Anterior cingulate cortex (tissue), 58 donors: ENCODE measurements at places on chromosomes 7 and 10.

GRCh38 chr7:117791877-117792780, 81.1 kb downstream of the CTTNBP2 start:
- DNase-seq = no peak

DNA sequence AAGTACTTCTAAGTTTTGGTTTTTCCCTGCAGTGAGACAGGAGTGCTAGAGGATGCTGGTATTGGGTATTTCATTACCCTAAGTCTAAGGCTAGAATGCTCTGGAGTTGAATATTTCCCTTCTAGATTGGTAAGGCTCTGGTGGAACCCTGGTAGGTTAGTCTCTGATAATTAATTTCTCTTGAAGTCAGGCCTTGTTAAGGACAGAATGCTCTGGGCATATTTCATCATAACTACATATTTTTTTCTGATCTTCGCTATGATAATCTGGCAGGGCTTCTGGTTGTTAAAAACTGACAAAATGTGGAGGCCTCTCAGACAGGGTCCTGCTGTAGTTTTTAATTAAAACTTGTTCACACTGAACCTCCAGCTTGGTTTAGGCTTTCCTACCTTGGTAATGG, 83.8 kb downstream of the CDK13 start:
- DNase-seq = no peak

- DNase-seq = no peak
Measured at GRCh38 chr7:47579458-47579857, 2.5 kb downstream of the TNS3 start.

DNA sequence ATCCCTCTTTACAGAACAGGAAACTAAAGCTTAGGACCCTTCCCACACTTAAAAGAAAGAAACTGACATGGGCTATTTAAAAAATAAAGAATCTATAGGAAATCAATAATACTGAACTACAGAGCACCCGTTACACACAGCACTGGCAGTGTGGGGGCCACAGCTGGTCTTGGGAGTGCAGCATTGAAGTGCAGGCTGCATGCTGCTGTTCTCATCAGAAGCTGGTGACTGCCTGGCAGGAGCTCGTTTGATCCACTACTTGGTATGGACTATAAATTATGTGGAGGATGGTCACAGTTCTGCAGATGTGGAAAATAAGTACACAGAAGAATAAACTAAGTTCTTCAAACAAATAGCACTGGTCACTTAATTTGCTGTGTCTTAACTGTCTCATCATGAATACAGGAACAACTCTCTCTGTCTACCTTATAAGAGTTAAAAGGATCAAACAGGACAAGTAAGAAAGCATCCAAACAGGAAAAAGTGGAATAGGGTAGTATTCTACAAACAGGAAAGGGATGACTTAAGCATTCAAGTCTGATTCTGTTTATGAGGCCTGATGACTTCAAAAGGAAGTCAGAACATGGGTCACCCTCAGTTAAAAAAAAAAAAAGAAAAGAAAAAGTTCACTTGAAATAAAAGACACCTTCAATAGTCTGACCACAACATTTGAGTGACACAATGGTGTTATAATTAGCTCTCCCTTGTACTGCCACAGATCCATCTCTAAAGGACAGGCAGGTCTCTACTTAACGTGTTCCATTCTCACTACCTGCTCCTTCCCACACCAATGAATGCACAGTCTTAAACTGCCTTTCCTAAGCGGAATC, 21.0 kb downstream of the DOCK4 start:
- no peak for DNase-seq

DNA sequence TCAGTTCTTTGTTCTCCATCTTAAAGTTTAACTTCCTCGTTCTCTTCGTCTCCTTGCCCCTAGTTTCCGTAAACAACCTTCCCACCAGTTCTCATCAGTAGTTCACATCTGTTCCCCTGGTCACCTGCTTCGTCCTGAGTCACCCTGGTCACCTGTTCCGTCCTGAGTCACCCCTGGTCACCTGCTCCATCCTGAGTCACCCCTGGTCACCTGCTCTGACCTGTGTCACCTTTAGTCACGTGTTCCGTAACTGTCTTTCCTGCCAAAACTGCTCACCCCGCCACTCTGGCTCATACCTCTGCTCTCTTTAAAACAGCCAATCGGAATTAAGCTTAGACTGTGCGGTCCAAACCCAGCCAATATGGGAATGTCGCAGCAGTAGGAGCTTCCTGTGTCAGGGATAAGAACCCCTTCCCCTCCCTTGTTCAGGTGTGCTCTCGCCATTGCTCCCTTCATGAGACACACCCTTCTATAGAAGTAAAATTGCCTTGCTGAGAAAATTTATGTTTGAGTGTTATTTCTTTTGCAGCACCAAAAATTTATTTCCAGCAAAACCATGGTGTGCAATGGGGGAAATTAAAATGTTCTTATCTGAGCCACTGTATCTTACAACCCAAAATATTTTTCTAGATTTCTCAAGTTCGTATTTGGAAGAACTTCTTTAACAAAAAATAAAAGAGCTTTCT, 112.2 kb downstream of the VIM start:
- no peak for DNase-seq

DNA sequence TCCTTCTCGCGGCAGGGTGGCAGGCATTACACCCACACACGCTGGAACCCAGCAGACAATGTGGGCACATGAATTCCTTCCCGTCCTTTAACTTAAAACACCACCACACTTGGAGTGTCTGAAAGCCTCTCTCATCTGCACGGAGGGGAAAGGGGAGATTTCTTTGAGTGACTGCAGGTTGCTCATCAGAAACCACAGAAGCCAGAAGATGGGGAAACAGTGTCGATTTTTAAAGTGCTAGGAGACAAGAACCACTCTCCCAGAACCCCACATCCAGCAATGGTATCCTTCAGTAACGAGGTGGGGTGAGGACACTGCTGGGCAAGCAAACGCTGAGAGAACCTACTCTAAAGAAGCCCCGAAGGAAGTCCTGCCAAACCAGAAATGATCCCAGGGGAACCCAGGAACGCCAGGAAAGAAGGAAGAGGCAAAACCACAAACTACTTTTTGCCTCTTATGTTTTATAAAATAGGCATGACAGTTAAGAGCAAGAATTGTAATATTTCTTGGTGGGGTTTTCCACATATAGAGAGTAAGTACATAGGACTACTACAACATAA, 254.3 kb downstream of the ELFN1 start:
- no peak for DNase-seq

GRCh38 chr10:1529806-1530413, 207.4 kb downstream of the ADARB2 start:
- no peak for DNase-seq

DNA sequence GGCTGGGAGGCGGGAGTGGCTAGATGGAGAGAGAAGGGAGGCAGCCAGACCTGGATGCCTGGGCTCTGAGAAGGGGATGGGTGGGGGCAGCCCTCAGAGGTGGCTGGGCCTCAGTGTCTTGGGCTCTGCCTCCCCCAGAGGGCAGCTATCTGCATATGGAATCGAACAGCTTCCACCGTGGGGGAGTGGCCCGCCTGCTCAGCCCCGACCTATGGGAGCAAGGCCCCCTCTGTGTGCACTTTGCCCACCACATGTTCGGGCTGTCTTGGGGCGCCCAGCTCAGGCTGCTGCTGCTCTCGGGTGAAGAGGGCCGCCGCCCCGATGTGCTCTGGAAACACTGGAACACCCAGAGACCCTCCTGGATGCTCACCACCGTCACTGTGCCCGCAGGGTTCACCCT, 3.3 kb downstream of the ZAN start:
- no peak for DNase-seq
